ENCODE measurements at places on chromosomes 4 and X.

DNA sequence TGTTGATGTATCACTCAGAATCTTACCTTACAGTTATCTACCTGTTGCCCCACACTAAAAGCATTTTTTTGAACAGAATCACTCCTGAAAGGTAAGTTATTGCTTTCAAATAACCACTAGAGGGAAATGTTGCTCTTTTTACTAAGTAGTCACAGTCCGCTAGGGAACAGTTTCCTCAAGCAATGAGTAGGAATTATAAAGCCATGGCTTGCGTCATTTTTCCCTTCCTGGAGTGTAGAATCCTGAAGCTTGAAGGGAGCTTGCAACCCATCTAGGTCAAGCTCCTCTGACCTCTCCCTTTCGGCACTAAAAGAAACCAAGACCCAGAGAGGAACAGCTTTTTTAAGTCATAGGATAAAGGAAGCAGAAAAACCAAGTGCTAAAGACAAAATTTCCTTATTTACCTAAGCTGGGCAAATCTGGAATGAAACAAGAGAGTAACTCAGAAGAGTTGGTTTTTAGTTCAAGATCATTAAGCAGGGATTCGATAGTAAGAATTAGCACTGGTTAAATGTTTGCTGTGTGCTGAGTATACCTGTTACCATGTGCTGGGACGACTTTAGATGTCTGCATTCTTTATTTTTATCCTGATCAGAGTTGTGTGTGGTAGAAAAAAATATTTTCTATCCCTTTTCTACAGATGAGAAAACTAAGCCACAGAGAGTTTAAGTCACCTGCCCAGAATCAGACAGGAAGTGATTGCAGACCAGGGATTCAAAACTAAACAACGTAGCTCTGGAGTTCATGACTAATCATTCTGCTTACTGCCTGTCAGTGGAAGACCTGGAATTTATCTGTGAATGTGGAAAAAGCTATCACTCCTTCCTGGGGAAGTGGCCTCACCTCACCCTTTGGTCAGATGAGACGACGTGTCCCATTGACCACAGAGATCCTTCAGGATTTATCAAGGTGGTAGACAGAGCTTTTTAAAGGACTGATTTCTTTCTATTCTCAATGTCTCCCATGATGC, 631.5 kb downstream of the RAB28 start:
- DNase-seq: no peak

- DNase-seq: no peak
These were observed 18.6 kb downstream of the PSMD10 start for GRCh38 chrX:108072746-108073145.

- no peak for DNase-seq
These were observed 6.8 kb upstream of the CTBP1 start for GRCh38 chr4:1255699-1256098.

DNA sequence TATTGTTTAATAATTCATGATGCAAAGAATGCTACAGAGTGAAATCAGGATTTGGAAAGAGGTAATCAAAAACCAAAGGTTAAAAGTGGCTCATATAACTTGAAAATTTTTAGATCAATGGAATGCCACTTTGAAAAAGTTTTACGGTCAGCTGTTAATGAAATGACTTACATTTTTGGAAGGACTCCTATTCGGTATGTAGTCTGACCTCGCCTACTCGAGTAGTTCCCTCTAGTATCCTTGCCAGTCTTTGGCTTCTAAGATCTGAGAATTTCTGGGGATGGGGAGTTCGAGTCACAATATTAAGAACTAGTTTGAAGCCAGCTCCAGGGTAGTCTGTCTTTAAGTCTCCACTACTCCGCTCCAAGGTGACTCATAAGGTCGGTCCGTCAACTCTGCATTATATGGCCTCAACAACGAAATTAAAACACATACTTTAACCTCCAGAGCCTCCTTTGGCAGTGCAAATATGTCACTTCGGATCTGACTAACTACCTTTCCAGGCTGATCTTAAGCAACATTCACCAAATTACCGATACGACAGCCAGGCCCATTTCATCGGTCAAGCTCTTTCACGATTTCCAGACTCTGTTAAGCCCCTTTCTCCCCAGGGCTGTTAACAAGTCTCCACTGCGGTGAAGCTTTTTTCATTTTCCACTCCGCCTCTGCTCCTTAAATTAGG, 733 bp upstream of the NAA15 start:
- no peak for DNase-seq

DNA sequence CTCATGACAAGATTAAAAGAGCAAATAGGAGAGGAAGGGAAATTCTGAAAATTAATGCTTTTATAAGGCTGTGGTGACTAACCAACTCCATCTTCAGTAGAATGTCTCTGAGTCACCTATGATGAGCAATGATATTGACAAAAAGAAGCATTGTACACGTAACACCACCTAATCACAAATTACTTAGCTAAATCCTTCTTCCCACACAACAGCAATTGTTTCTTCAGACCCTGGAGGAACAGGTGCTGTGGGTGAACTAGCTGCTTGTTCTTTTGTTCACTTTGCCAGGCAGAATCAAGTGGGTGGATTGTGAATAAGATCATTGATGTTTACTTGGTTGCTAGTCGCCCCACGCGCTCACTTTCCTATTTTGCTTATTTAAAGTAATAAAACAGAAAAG, 315.5 kb downstream of the CAMK2D start:
- DNase-seq: no peak

Measured in omental fat pad (tissue), 4 donors.